ENCODE measurements at places on chromosomes 2 and 18.

- DNase-seq = no peak
Observed at GRCh38 chr2:207341804-207342203, 176.1 kb upstream of the KLF7 start.

- peak; percentile 76 for DNase-seq
Observed at GRCh38 chr2:194883711-194884110, 773.3 kb upstream of the SLC39A10 start.

DNA sequence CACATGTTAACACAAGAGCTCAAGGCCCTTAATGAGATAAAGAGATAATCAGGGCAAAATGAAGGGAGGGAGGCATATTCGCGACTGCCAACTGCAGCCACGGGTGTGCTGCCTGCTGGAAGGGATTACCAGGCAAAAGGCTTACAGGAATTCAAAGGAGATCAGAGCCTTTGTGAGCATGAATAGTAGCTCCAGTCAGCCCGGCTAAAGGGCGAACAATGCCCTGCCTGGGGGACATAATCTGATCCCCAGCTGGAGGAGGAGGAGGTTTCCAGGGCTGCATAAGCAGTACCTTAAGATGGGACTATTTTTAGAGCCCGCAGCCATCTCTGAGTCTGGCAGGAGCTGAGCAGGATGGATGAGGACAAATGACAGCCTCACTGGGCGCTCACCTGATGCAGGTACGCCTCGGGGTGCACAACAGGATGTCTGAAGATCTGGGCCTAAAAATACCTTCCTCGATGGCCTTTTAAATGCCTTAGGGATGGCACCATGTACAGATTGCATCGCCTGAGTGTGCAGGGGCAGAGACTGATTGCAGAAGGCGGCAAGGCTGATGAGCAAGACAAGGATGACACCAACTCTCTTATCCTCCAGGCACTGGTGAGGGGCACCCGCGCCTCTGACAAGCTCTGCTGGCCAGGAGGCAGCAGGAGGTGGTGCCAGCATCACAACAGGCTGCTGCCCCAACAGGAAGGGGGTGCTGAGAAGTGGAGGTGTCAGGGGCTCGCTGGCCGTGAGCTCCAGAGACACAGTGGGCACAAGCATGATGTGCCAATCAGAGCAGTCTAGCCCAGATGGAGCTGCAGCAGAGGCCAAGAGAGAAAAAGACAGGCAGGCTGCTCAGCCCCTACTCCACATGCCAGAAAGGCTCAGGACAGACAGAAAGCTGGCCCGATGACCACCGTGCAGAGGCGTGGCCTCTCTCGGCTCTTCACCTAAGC, 111.4 kb downstream of the EIPR1 start:
- peak; percentile 38 for DNase-seq

GRCh38 chr18:77092104-77093066, 40.2 kb downstream of the MBP start:
- DNase-seq = no peak

DNA sequence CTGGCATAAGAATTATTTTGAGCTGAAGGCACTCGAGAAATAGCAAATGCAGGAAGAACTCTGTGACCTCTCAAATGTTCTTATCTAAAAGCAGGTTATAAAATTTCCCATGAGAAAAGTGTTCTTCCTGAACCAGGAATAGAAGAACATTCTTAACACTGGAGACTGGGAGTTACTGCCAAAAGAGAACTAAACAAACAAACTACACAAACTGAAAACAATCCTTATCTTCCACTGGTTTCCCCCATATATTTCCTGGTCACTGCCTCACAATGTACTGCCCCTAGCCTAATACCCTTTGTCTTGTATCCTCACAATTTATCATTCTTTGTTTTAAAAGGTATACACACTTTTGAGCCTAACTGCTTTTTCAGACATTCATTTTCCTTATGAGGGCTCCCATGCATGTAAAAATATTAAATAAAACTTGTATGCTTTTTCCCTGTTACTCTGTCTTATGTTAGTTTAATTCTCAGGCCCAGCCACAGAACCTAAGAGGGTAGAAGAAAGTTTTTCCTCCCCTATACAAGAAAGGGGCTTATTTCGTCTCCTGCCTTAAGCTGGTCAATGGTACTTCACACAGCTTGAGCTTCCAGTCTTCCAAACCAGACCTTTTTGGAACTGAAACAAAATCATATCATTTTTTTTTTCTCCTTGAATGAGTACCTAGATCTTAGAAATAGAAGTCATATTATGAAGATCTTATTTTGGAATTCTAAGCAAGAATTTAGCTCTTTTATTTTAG, 110.6 kb downstream of the MSTN start:
- DNase-seq = no peak

GRCh38 chr18:55732227-55733106, 144.5 kb upstream of the TCF4 start:
- DNase-seq = no peak

GRCh38 chr2:183250061-183250460, 125.8 kb downstream of the NUP35 start:
- DNase-seq = no peak

- no peak for DNase-seq
Observed at GRCh38 chr2:99692785-99693184, 203.0 kb upstream of the REV1 start.

Measured in SJCRH30 (cell line).